ENCODE measurements at places on chromosomes 13 and 19.

GRCh38 chr13:21413013-21413412 lies 46.1 kb downstream of the ZDHHC20 start:
- no peak overlapping the region for H3K27ac ChIP-seq
- H3K4me1 ChIP-seq: peaks cover 4% of the 10 kb centered on the region
- H3K36me3 ChIP-seq: peaks cover 18% of the 10 kb centered on the region
- peak; percentile 37 for DNase-seq

DNA sequence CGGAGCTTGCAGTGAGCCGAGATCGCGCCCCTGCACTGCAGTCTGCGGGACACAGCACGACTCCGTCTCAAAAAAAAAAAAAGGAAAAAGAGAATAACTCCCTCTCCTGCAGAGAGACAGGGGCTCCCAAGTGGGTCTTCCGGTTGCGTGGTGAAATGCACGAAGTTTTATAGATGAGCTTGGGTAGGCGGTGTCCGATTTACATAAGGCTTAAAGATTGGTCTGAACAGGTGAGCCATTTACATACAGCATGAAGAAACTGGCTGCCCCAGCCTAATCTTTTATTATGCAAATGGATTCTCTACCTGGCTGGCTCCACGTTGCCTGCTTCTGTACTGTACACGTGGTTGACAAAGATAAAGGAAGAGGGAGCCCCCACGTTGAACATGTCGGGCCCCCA lies 19.5 kb downstream of the ADGRE2 start:
- peaks cover 1% of the 10 kb centered on the region for H3K4me1 ChIP-seq
- no peak for DNase-seq
- H3K4me3 ChIP-seq: no peak overlapping the region
- no peak overlapping the region for H3K27ac ChIP-seq
- H3K36me3 ChIP-seq: no peaks in the 10 kb centered on the region

DNA sequence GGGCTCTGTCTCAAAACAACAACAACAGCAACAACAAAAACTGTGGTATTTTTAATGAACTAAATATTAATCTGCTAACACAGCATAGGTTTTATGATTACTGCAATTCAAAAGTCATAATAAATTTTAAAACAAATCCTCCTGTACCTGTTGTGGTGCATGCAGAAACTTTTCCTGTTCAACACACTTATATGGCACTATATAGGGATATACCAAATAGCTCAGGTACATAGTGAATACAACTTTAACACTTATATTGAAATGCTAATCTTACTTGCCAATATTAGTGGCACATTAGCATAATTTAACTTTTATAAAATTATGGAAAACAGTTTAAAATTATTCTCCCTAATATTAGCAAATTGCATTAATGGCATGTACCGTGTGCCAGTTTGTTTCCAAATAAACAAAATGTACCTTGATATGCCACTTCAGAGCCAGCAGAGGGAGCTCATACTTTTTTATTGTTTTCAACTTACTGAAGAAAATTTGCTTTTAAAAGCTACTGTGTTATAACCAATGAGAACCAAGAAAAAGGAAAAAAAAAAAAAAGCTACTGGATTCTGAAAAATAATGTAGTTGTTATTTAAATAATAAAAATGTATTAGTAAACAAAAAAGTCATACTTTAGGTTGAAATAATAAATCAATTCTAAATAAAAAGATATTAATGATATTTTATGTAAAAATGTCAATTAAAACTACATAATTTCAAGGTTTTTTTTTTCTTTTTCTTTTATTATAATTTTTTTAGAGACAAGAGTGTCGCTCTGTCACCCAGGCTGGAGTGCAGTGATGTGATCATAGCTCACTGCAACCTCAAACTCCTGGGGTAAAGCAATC lies 18.0 kb upstream of the RBM26 start:
- no peaks in the 10 kb centered on the region for H3K27me3 ChIP-seq
- H3K27ac ChIP-seq: no peak overlapping the region
- H3K4me1 ChIP-seq: no peaks in the 10 kb centered on the region
- H3K36me3 ChIP-seq: no peaks in the 10 kb centered on the region

DNA sequence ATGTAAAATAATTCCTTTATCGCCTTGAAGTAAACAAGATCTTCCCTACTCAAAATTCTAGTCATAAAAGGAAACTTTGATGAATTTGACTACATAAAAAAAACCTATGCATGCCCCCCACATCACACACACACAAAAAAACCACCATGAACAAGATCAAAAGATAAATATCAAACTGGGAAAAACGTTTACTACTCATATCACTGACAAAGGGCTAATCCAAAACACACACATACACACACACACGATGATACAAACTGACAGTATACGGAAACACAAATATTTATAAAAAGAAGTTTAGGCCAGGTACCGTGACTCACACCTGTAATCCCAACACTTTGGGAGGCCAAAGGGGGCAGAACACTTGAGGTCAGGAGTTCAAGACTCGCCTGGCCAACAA lies 61.9 kb downstream of the TSC22D1 start:
- no peak overlapping the region for H3K27ac ChIP-seq
- no peak overlapping the region for H3K4me3 ChIP-seq
- no peaks in the 10 kb centered on the region for H3K36me3 ChIP-seq

DNA sequence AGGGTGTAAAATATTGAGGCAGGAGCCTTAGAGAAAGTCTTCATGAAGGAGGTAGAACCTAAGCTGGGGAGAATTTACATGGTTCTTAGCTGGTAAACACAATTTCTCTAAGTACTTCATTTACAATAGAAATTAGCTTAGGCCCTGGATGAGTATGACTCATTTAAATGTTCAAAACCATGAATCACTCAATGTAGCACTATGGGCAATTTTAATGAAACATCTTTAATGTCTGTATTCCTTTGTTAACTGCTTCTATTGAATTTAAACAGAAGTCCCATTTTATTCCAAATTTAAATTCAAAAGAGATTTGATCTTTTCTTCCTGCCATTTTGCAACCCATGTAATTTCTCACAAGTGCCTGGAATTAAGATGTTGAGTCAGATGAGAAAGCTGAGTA lies 252.1 kb downstream of the RFC3 start:
- H3K27ac ChIP-seq: no peak overlapping the region
- H3K27me3 ChIP-seq: no peaks in the 10 kb centered on the region
- no peak overlapping the region for H3K4me3 ChIP-seq
- no peaks in the 10 kb centered on the region for H3K36me3 ChIP-seq
- peaks cover 2% of the 10 kb centered on the region for H3K4me1 ChIP-seq

GRCh38 chr19:14536926-14537692 lies 7.7 kb downstream of the TECR start:
- H3K27me3 ChIP-seq: no peaks in the 10 kb centered on the region
- peaks cover 3% of the 10 kb centered on the region for H3K36me3 ChIP-seq

- H3K4me1 ChIP-seq: peaks cover 18% of the 10 kb centered on the region
- peak; percentile 89 for DNase-seq
- H3K27me3 ChIP-seq: no peaks in the 10 kb centered on the region
- peak within 1 kb of the TSS; percentile 99 for H3K4me3 ChIP-seq
- H3K27ac ChIP-seq: peak within 1 kb of the TSS; percentile 94
Observed at GRCh38 chr19:13117772-13118423, at the start of gene NACC1. Gene NACC1, plus strand, starts transcription at chr19:13118264. Its CDS starts 16,944 bp downstream, at chr19:13135208.

GRCh38 chr13:113129480-113129879 lies 6.9 kb downstream of the F10 start:
- H3K4me3 ChIP-seq: no peak overlapping the region
- DNase-seq: no peak
- no peak overlapping the region for H3K27ac ChIP-seq
- H3K27me3 ChIP-seq: no peaks in the 10 kb centered on the region
- no peaks in the 10 kb centered on the region for H3K36me3 ChIP-seq
- H3K4me1 ChIP-seq: no peaks in the 10 kb centered on the region

DNA sequence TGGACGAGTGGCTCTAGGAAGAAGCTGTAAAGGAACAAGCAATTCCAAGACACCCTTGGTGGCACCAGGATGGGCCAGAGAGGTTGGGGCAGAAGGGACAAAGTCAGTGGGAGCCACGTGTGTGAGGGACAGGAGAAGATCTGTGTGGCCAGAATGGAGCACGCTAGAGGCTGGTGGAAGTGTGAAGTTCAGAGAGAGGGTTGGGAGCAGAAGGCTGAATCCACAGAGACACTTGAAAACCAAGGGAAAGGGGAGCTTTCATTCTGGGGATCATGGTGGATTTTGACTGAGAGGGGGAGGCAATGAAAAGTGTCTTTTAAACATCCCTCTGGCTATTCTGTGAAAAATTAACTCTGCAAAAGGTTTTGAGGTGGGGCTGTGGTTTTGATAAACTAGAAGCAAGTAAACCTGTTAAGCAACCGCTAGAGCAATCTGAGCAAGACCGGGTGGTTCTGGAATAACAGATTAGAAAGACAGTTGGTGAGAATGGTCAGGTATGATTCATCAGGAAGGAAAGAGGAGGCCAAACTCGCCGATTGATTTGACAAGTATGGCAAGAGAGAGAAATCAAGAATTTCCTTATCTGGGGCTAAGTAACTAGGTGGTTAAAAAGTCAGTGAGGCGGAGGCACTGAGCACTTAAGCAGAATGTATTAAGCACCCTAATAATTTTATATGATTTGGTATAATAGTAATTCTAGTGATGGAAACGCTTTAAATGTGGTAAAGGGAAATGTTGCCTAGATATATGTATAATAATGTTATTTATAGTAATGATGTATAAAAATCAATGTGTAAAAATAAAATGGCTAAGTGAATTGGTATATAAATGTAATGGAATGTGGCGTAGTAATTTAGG lies 140.0 kb downstream of the MYO16 start:
- H3K4me3 ChIP-seq: no peak overlapping the region
- H3K36me3 ChIP-seq: no peaks in the 10 kb centered on the region
- no peaks in the 10 kb centered on the region for H3K4me1 ChIP-seq

- H3K4me3 ChIP-seq: no peak overlapping the region
- H3K27me3 ChIP-seq: no peaks in the 10 kb centered on the region
- no peaks in the 10 kb centered on the region for H3K36me3 ChIP-seq
- no peaks in the 10 kb centered on the region for H3K4me1 ChIP-seq
- H3K27ac ChIP-seq: no peak overlapping the region
Observed at GRCh38 chr13:54845351-54845965, 1816.8 kb downstream of the OLFM4 start.

DNA sequence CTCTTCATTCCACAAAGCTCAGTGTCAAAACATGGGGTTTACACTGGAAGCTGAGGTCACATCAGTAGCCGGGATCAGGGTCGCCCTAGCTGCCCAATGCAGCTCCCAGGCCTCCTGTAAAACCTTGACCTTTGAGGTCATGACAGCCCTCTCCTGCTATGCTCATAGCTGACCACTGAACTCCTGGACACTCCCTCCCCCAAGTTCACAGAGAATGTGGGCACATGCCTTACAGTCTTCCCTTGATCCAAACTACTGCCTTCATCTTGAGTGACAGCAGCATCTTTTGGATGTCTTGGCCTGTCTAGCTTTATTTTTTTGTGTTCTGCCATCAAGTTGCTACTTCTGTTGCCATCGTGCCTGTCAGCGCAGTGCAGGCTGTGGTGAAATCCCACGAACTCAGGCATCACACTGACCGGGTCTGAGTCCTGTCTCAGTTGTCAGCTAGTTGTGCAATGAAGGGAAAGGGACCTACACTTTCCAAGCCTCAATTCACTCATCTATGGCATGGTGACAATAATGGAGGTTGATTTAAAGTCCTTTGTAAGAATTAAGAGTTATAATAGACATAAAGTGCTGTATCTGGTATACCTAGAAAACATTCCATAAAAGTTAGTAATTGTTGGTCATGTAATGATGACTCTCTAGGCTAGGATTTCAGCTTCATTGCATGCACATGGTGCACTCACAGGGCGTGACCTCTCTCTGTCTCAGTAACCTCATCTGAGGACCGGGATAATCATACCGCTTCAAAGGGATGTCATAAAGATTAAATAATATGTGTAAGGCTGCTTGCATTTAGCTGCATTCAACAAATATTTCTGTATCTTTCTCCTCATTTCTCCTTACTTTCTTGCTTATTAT lies 16.4 kb upstream of the ALOX5AP start:
- H3K36me3 ChIP-seq: no peaks in the 10 kb centered on the region
- H3K27me3 ChIP-seq: no peaks in the 10 kb centered on the region
- no peak overlapping the region for H3K27ac ChIP-seq
- peak; percentile 59 for DNase-seq
- H3K4me1 ChIP-seq: no peaks in the 10 kb centered on the region

DNA sequence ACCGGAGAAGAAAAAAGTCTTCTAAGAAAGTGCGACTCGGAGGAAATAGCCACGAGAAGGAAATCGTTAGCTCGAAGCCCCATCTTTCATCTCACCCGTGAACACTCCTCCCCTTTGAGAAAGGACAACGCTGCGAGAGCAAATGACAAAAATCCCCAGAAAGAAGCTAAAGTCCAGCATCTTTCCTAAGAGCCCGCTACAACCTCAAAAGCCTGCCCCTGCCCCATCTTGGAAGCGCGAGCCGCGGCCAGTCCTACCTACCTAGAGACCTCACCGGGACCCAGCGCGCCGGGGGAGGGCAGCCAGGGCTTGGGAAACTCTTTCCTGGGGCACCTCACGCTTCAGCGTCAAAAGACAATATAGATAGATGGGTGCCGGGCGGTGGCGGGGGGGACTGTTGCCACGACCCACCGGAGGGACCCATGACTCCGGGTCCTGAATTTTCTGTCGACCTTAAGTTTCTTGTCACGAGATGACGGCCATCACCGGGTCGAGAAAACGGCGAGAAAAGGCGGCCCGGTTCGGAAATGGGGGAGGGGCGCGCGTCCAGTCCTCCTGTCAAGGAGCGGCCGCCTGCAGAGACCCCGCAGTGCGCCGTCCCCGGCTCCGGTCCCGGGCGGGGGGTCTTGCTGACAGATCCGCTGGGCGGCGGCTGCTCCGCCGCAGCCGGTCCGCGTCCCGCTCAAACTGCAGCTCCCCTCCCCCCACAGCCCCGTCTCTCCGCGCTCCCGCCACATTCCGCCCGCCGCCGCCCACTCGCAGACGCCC lies 65.9 kb downstream of the KCNRG start:
- peak; percentile 61 for DNase-seq
- H3K27me3 ChIP-seq: no peaks in the 10 kb centered on the region
- no peaks in the 10 kb centered on the region for H3K36me3 ChIP-seq
- H3K27ac ChIP-seq: peak overlapping the region; percentile 86

- no peaks in the 10 kb centered on the region for H3K4me1 ChIP-seq
- no peak overlapping the region for H3K27ac ChIP-seq
- DNase-seq: no peak
- no peaks in the 10 kb centered on the region for H3K27me3 ChIP-seq
- H3K36me3 ChIP-seq: no peaks in the 10 kb centered on the region
Observed at GRCh38 chr13:82480415-82480814, 1401.9 kb downstream of the SLITRK1 start.

- H3K27me3 ChIP-seq: no peaks in the 10 kb centered on the region
- H3K27ac ChIP-seq: peak overlapping the region; percentile 83
- H3K4me3 ChIP-seq: peak overlapping the region; percentile 6
- peaks cover 34% of the 10 kb centered on the region for H3K4me1 ChIP-seq
- DNase-seq: peak; percentile 99
- H3K36me3 ChIP-seq: peaks cover 35% of the 10 kb centered on the region
Observed at GRCh38 chr19:17311455-17312188, 2.3 kb downstream of the DDA1 start.

GRCh38 chr19:1288226-1288612 lies 2.5 kb downstream of the EFNA2 start:
- H3K4me3 ChIP-seq: no peak overlapping the region
- peaks cover 7% of the 10 kb centered on the region for H3K27me3 ChIP-seq
- no peak for DNase-seq
- no peaks in the 10 kb centered on the region for H3K36me3 ChIP-seq

DNA sequence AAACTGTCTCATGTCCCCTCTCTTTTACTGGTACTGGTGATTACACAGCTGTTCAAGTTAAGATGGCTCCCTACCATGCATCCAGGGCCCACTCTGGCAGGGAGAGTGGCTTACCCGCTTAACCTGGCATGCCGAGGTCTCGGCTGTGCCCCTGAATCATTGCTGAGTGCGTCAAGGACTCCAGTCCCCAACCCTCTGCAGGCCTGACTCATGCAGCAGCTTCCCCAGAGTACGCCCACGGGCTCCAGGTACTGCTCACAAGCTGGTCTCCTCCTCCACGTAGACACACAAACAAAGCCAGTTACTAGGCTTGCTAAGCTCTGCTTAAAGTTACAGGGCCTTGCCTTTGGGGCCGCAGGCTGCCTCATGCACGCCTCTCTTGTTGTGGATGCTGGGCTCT lies 447.4 kb downstream of the COG6 start:
- no peaks in the 10 kb centered on the region for H3K4me1 ChIP-seq
- H3K4me3 ChIP-seq: no peak overlapping the region
- H3K27me3 ChIP-seq: no peaks in the 10 kb centered on the region
- DNase-seq: no peak
